ENCODE measurements at places on chromosomes 2 and 18. TPM values are rescaled to one million over a fixed set of nuclear protein-coding genes. Genes with fewer than 3 reads are reported as not detected.

- no peaks in the 10 kb centered on the region for H3K27me3 ChIP-seq
- H3K4me3 ChIP-seq = no peak overlapping the region
- no peaks in the 10 kb centered on the region for H3K4me1 ChIP-seq
- H3K36me3 ChIP-seq = no peaks in the 10 kb centered on the region
- H3K27ac ChIP-seq = no peak overlapping the region
Observed at GRCh38 chr18:56191334-56191733, 447.1 kb downstream of the TXNL1 start.

- no peak for DNase-seq
- no peaks in the 10 kb centered on the region for H3K36me3 ChIP-seq
- no peaks in the 10 kb centered on the region for H3K27me3 ChIP-seq
- H3K4me3 ChIP-seq = no peak overlapping the region
- H3K27ac ChIP-seq = no peak overlapping the region
- no peaks in the 10 kb centered on the region for H3K4me1 ChIP-seq
Observed at GRCh38 chr2:129907256-129907998, 72.0 kb upstream of the RAB6C start.

- no peak for DNase-seq
- no peaks in the 10 kb centered on the region for H3K36me3 ChIP-seq
- H3K27me3 ChIP-seq = no peaks in the 10 kb centered on the region
- no peaks in the 10 kb centered on the region for H3K4me1 ChIP-seq
- H3K27ac ChIP-seq = no peak overlapping the region
Observed at GRCh38 chr18:54905629-54906028, 53.6 kb downstream of the CCDC68 start.

- no peaks in the 10 kb centered on the region for H3K36me3 ChIP-seq
- no peak overlapping the region for H3K4me3 ChIP-seq
- no peak for DNase-seq
- H3K4me1 ChIP-seq = no peaks in the 10 kb centered on the region
- no peaks in the 10 kb centered on the region for H3K27me3 ChIP-seq
Observed at GRCh38 chr2:37883518-37883917, 41.6 kb upstream of the RMDN2 start.

GRCh38 chr18:69494841-69495240, 94.2 kb downstream of the DOK6 start:
- H3K4me3 ChIP-seq = no peak overlapping the region
- DNase-seq = no peak
- no peaks in the 10 kb centered on the region for H3K36me3 ChIP-seq
- H3K27ac ChIP-seq = no peak overlapping the region
- no peaks in the 10 kb centered on the region for H3K27me3 ChIP-seq

Gene SPEG
- 0.24 TPM for total RNA-seq

Gene CPO
- total RNA-seq = 0.22 TPM
